RPMI8226 (cell line): ENCODE measurements at places on chromosomes 12 and 14.
A peak's percentile ranks its signal among the peaks of the same experiment; 100 is the strongest.

DNA sequence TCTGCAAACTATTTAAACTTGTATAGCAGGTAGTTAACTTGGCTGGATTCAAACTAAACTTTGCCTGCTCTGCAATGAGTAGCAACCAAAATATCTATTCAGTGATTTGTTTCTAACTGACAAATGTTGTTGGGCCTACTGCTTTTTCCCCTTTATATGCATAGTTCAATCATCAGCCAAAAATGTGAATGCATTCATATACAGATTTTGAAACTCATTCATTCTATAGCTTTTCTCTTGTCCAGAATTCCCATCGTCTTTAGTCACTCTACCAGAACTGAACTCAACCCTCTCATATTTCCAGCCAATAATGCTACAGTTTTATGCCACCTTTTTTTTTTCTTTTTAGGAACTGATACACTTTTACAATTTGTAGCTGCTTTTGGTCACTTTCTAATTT is 599.8 kb downstream of the RPL10L start:
- no peak for DNase-seq

GRCh38 chr14:73749706-73750530 is 35.7 kb upstream of the PNMA1 start:
- no peak for DNase-seq

DNA sequence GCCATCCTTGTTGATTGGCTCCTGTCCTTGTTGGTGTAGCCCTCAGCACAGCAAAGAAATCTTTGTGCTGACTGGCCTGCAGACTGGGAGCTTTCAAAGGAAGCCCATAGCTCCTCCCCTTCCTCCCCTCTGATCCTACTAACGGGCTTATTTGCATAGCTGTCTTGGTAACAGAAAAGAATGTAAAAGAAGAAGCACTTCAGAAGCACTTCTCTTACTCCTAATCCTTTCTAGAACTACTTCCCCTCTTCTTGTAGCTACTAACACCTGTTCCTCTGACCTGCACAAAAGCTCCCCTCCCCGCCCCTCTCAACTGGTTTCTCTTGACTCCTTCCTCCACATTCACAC is 14.3 kb upstream of the RIC8B start:
- DNase-seq = peak; percentile 94

- no peak for DNase-seq
Measured at GRCh38 chr12:879641-880040, 69.9 kb downstream of the RAD52 start.

GRCh38 chr12:120540445-120540844 is 6.3 kb downstream of the RNF10 start:
- no peak for DNase-seq

- no peak for DNase-seq
Measured at GRCh38 chr14:55332654-55333570, 61.7 kb downstream of the FBXO34 start.

GRCh38 chr14:32950584-32950983 is 11.9 kb downstream of the NPAS3 start:
- DNase-seq = no peak

GRCh38 chr12:45912774-45913173 is 77.6 kb downstream of the SCAF11 start:
- DNase-seq = no peak

- DNase-seq = peak; percentile 47
Measured at GRCh38 chr12:62123721-62124203, 136.4 kb upstream of the USP15 start.

GRCh38 chr12:98977186-98977585 is 332.1 kb downstream of the APAF1 start:
- no peak for DNase-seq

DNA sequence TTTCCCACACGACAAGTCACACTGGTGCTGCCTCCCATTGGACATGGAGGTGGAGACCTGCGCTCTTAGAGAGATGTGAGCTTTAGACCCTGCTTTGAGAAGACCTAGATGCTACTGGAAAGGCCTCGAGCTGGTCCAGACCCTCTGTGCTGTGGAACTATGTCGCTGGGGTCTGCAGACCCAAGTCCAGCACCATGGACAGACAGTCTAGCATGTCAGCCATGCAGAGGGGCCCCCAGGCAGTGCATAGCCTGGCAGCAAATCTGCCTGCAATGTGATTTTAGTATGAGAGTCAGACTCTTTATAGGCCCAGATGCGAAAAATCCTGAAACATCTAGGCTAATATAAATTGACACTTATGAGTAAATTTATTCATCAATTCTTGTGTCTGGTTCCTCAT is 141.5 kb downstream of the NTF3 start:
- no peak for DNase-seq

- no peak for DNase-seq
Measured at GRCh38 chr12:27176765-27177164, 67.3 kb upstream of the STK38L start.

DNA sequence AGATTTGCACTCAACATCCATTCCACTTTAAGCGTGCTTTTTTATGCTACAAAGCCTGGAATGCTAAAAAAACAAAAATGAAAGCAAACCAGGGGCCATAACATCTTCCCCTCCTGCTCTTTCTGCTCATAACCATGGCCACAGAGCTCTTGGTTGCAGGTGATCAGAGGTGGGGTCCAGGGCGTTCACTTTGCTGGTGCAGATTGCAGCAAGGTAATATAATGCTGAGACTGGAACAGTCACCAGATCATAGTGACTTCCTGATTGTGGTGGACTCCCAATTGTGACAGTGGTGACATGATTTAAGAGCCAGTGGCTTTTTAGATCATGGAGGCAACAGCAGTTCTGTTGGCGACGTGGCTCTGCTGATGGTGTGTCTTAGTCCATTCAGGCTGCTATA is 115.0 kb upstream of the CPM start:
- DNase-seq = no peak

GRCh38 chr14:64691376-64691775 is 12.8 kb upstream of the PLEKHG3 start:
- no peak for DNase-seq

DNA sequence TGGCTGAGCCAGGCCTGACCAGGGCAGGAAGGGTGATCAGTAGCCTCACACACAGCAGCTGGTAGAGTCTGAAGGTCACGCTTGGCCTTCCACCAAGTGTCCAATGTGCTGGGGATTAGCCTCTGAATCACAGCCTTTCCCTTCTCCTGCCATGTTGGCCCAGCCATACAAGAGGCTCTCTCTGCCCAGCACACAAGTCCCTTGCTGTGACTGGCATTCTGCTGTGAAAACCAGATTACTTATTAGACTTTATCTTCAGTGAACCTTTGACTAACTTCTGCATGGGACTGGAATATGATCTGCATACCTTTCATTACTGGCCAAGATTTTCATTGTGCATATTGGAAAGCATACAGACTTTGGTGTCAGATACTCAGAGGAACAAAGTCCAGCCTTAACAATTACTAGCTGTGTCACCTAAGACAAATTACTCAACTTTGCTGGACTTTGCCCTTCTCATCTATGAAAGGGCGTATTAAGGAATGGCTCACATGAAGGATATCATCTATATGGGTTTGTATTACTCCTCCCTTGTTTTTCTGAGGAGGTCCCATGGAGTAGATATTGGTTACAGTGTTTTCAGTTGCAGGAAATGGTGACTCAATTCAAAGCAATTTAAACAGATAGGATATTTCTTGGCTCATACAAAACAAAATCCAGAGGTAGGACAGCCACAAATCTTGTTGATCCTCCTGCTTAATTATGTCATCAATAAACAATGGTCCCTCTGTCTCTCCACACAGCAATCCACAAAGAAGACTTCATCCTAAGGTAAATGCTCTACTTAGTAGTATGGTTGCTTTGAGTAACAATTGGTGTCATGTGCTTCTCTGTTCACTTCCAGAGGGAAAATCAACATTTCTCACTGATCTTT is 99.6 kb downstream of the DYRK2 start:
- DNase-seq = no peak

DNA sequence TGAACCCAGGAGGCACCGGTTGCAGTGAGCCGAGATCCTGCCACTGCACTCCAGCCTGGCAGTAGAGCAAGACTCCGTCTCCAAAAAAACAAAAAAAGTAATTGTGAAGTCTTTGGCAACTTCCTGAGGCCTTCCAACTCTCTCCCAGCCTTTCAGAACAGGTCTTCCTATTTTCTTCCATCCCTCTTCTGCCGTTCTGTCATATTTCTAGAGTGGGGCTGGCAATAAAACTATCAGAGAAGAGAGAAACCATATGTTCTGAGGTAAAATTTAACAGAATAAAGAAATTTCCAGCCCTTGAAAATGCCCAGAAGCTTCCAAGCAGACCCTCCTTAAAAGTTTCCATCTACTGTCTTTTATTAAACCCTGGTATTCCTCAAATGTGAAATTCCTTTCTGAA is 100.4 kb downstream of the HMGA2 start:
- no peak for DNase-seq

DNA sequence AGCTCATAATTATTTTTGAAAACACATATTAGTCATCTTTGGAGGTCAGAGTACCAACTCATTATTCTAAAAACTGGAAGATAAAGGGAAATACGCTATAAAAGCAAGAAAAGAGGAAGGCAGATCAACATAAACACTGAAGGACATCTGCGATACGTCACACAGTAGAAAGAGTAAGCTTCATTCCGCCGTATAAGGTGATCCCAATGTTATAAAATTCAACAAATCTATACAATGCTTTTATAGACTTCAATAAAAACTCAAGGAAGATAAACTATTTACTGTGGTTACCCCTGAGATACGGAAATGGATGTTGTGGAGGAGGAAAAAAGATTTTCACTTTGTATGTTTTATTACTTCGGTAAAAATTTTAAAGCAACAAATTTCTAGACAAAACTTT is 92.6 kb downstream of the ITPR2 start:
- DNase-seq = no peak

DNA sequence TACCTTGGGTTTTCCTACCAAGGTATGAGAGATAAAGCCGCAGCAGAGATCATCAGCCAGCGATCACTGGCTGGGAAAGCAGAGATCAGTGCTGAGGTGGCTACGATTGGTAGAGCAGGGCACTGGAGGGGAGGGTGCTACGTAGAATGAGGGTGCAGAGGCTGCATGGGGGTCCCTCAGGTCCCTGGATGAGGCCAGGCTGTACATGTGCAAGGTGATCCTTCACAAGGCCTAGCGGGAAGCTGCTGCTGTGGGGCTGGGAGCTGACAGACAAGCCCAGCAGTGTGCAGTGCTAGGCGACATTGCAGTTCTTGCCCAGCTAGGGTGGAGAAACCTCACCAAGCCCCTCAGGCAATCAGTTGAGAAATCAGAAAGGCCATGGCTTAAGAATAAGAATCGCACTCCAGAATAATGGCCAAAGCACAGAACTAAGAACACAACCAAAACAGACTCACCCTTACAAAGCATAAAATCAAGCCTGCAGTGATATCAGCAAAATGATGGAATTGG is 37.2 kb upstream of the GPR132 start:
- no peak for DNase-seq

DNA sequence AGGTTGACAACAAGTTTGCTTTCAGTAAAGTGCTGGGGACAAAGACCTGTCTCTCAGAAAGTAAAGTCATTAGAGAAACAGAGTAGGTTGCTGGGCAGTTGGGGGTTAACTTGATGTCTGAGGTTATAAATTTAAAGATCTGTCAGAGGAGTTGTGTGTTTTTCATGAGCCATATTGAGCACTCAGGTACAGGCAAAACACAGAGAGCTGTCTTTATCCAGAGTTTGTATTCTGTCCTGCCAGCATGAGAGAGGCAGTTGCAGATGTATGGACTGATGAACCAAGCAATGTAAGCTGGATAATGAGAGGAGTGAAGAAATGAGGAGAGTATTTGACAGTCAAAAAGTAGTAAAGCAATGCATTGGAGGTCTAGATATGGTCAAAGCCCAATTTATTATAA is 156.7 kb downstream of the SLC41A2 start:
- no peak for DNase-seq

- no peak for DNase-seq
Measured at GRCh38 chr12:40635141-40635731, 57.0 kb upstream of the CNTN1 start.

DNA sequence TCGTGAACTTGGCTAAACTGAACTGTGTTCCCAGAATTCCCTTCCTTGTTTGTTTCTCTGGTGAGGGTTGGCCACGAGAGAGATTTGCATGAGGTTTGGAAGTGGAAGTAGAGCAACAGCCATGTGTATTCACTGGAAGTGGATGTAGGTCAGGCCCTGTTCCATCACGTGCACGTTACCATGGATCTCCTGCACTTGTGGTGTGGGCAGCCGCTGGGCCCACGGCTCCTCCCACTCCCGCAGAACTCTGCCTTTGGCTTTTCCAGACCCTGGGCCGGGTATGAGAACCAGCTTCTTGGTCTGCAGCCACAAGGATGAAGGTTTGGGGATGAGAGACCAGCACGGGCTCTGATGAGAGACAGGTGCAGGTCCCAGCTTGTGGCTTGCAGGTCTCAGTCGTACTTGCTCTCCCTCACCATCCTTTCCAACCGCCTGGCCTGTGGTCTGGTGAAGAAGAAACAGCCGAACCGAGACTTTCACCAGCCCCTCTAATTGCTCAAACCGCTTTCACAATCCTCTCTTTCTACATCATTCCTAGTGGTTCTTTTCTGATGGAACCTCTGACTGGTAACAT is 94.9 kb downstream of the DUSP16 start:
- no peak for DNase-seq

DNA sequence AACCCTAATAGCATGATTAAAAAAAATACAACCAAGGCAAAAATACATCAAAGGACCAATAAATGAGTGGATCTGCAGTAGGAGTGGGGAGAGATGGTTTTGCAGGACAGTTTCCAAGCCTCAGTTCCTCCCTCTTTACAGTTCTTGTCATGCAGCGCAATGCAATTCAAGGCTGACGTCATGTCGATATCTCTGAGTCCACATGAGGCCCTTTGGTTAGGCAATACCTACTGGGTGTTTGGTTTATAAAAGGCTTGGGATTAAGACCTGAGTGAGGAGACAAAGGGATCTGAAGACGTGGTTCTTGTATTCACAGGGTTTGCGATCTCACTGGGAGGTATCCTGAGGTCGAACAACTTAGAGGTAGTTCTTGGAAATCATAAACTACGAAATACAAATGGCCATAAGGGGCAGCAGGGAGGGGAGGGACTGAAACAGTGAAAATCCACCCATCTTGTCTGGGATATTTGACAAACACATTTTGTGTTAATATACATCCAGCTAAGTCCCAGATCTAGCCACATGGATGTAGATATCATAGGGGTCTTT is 441.0 kb downstream of the FUT8 start:
- DNase-seq = no peak

- DNase-seq = no peak
Measured at GRCh38 chr14:104874110-104874531, 9.1 kb downstream of the CEP170B start.

DNA sequence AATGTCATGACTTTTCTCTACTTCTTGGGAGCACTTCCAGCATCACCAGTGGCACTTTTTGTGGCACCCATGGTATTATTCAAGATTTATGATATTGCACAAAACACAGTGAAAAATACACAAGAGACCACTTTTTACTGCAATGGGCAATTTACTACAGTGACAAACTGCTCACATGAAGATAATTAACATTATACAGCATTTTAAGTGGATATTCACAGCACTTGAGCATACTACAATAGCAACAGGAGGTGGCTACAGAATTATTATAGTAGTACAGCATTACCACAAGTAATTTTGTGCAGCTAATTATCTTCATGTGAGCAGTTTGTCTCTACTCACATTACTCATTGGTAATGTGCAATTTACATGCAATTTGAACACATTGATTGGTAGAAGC is 18.3 kb downstream of the IL26 start:
- no peak for DNase-seq
